ENCODE measurements at places on chromosomes 12 and 14.
A peak's percentile ranks its signal among the peaks of the same experiment; 100 is the strongest.

- no peaks in the 10 kb centered on the region for H3K27me3 ChIP-seq
- no peaks in the 10 kb centered on the region for H3K36me3 ChIP-seq
- H3K4me1 ChIP-seq = no peaks in the 10 kb centered on the region
- no peak overlapping the region for H3K27ac ChIP-seq
- H3K4me3 ChIP-seq = no peak overlapping the region
These were observed 36.5 kb downstream of the GYS2 start for GRCh38 chr12:21568115-21568514.

- H3K4me3 ChIP-seq = no peak overlapping the region
- no peaks in the 10 kb centered on the region for H3K27me3 ChIP-seq
- H3K27ac ChIP-seq = no peak overlapping the region
- no peaks in the 10 kb centered on the region for H3K36me3 ChIP-seq
These were observed 98.0 kb downstream of the KCNH5 start for GRCh38 chr14:62947301-62947700.

DNA sequence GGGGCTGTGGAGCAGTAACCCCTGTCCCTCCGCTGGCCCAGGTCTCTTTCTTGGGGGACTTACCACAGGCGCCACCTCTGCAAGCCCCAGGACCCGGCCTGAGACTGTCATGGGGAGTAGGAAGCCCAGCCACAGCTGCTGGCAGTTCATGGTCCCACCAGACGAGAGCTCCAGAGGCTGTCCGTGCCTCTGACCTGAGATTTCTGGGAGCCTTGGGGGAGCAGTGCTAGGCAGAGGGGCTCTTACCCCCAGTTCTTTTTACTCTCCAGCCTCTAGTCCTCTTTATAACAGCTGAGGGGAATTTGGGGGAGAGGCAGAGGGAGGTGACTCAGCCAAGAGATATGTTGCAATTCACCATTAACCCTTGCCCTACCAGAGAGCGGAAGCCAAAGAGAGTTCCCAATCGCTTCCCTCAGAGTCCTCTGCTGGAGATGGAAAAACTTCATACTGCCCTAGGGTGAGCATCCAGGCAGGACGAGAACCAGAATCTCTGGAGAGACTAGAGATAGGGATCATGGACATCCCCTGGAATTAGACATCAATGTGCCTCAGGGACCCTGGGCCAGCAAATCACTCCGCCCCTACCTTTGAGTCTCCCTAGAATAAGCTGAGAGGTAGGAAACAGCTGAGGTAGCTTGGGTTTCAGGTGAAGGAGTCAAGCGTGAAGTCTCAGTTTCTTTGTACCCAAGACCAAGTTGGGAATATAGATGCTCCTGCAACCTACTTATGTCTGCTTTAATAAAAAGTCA, at the start of gene MMP19:
Gene MMP19, minus strand, starts transcription at position 256 of the 749 bp plus-strand sequence. Its CDS starts 106 bp downstream, at position 150.
- DNase-seq = no peak
- no peak within 1 kb of the TSS for H3K27ac ChIP-seq
- no peaks in the 10 kb centered on the region for H3K4me1 ChIP-seq

GRCh38 chr12:117863002-117863709, 105.6 kb downstream of the KSR2 start:
- H3K4me3 ChIP-seq = no peak overlapping the region
- no peaks in the 10 kb centered on the region for H3K36me3 ChIP-seq
- no peaks in the 10 kb centered on the region for H3K27me3 ChIP-seq
- no peak overlapping the region for H3K27ac ChIP-seq
- no peaks in the 10 kb centered on the region for H3K4me1 ChIP-seq

DNA sequence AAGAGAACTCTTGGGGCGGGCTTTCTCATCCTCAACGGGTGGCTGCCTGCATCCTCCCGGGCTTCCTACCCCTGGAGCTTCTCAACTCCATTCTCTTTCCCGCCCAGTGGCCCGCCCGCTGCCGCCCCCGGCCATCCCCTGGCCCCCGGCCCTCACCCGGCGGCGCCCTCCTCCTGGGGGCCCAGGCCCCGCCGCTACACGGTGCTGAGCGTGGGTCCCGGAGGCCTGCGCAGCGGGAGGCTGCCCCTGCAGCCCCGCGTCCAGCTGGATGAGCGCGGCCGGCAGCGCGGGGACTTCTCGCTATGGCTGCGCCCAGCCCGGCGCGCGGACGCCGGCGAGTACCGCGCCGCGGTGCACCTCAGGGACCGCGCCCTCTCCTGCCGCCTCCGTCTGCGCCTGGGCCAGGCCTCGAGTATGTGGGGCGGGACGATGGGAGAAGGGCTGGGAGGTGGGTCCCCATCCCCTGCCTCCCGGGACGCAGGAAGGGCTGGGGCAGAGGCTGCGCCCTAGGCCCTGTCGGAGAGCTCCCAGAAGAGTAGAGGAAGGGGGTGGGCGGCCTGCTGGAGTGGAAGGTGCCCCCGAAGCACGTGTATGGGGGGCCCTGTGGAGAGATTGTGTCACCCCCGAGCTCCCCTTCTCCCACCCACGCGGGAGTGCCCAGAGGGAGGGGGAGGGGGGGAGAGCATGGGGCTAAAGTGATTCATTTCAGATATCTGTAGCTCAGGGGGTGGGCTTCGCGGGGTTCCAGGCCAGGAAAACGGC, 1.5 kb downstream of the LAG3 start:
- H3K27ac ChIP-seq = no peak overlapping the region
- H3K4me3 ChIP-seq = no peak overlapping the region
- H3K27me3 ChIP-seq = no peaks in the 10 kb centered on the region
- DNase-seq = no peak
- peaks cover 26% of the 10 kb centered on the region for H3K4me1 ChIP-seq
- H3K36me3 ChIP-seq = no peaks in the 10 kb centered on the region

DNA sequence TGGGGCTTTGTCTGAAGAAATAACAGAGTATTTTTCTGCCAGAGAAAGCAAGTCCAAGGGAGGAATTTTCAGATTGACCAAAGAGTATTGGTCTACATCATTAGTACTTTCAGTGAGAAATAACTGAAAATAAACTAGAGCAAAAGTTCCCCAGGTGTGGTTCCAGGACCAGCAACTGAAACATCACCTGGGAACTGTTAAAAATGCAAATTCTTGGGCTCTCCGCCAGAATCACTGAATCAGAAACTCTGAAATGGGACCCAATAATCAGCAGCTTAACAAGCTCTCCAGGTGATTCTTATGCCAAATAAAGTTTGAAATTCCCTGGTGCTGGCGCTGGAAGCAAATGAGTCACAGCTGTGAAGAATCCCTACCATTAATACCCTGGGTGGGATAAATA, 52.1 kb downstream of the EIF2S3B start:
- no peaks in the 10 kb centered on the region for H3K36me3 ChIP-seq
- no peaks in the 10 kb centered on the region for H3K4me1 ChIP-seq
- no peak for DNase-seq
- H3K4me3 ChIP-seq = no peak overlapping the region
- no peaks in the 10 kb centered on the region for H3K27me3 ChIP-seq

DNA sequence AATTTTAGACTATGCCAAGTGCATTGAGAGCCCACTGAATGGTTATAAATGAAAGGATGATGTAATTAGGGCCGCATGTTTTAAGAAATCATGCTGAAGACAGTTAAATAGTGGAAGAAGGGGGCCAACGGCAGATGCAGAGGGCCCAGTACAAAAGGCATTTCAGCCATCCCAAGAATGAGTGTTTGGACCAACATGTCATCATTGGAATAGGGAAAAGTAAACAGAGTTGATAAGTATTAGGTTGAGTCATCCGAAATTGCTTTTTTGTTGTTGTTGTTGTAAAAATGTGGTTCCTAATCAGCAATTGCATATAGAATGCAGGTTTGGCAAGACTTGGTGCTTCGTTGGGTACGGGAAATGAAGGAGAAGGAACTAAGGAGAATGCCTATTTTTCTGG, 29.5 kb downstream of the BMP4 start:
- H3K4me1 ChIP-seq = no peaks in the 10 kb centered on the region
- H3K36me3 ChIP-seq = no peaks in the 10 kb centered on the region
- no peak overlapping the region for H3K4me3 ChIP-seq
- no peak overlapping the region for H3K27ac ChIP-seq
- no peak for DNase-seq

DNA sequence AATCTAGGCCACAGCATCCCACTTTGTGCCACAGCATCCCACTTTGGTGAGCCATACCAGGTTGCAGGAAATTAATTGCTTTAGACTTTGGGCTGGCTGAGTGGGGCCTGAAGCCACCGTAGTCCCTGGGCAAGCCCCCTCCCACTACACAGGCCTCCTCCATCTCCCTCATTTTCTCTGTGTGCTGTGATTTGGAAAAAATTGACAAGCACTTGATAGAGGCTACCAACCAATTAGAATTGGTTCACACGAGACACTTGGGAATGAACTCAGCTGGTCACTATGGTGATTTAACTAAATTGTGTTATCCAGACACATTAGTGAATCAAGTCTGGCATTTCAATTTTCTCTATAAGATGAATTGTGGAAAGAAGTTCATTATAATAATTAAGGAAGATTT, 481.1 kb downstream of the DIO2 start:
- H3K4me3 ChIP-seq = no peak overlapping the region
- H3K27ac ChIP-seq = no peak overlapping the region
- no peaks in the 10 kb centered on the region for H3K27me3 ChIP-seq
- H3K36me3 ChIP-seq = no peaks in the 10 kb centered on the region
- DNase-seq = no peak

DNA sequence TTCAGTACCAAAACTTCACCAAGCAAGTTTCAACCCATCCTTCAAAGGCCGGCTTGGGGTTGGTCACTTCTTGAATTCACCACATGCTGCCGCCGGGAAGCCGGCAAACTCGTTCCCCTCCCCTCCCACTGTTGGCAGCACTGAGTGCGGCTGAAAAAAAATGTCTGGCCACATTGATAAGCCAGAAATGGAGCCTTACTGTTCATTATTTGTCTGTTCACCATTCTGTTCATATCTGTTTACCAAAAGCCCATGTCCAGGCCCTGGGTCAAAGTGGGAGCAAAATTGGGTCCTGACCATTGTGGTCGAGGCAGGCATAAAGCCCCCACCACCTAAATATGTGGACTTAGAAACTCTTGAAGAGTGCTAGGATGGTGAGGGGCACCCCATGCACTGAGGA, 7.3 kb upstream of the HSP90AA1 start:
- no peak overlapping the region for H3K4me3 ChIP-seq
- H3K36me3 ChIP-seq = no peaks in the 10 kb centered on the region
- H3K27me3 ChIP-seq = no peaks in the 10 kb centered on the region
- no peak overlapping the region for H3K27ac ChIP-seq

- 0 out of 2 replicates have a peak, but pooled peaks cover 2% of the 10 kb centered on the region for H3K4me1 ChIP-seq
- no peak overlapping the region for H3K27ac ChIP-seq
- no peak overlapping the region for H3K4me3 ChIP-seq
- no peaks in the 10 kb centered on the region for H3K27me3 ChIP-seq
These were observed 31.3 kb upstream of the ATP2A2 start for GRCh38 chr12:110249716-110250225.

DNA sequence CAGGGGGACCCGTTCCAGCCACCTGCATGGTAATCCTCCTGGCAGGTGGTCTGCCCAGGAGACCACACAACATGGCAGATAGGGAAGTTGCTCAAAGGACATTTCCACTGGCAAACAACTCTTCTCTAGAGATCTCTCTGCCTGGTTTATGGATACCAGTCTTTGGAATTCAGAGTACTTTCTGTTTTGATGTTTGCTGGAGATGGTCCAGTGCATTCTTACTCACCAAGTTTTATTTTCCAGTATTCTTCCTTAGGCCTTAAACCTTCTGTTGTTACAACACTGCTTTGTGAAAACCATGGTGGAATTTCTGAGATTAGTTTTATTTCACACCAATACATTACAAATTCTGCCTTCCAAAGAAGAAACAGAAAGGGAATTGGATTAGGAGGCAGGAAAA, 428.3 kb downstream of the FUT8 start:
- no peak overlapping the region for H3K27ac ChIP-seq
- no peaks in the 10 kb centered on the region for H3K36me3 ChIP-seq
- H3K4me1 ChIP-seq = no peaks in the 10 kb centered on the region
- no peaks in the 10 kb centered on the region for H3K27me3 ChIP-seq

- no peak for DNase-seq
- H3K4me1 ChIP-seq = peaks cover 74% of the 10 kb centered on the region
- H3K27me3 ChIP-seq = no peaks in the 10 kb centered on the region
- H3K4me3 ChIP-seq = no peak overlapping the region
- peak overlapping the region; percentile 99 for H3K27ac ChIP-seq
- no peaks in the 10 kb centered on the region for H3K36me3 ChIP-seq
These were observed 91.6 kb downstream of the LRRC74A start for GRCh38 chr14:76917745-76918255.

GRCh38 chr12:64999148-64999425, 122.0 kb downstream of the WIF1 start:
- no peaks in the 10 kb centered on the region for H3K36me3 ChIP-seq
- H3K27me3 ChIP-seq = peaks cover 20% of the 10 kb centered on the region
- H3K27ac ChIP-seq = no peak overlapping the region
- no peak overlapping the region for H3K4me3 ChIP-seq
- H3K4me1 ChIP-seq = no peaks in the 10 kb centered on the region

DNA sequence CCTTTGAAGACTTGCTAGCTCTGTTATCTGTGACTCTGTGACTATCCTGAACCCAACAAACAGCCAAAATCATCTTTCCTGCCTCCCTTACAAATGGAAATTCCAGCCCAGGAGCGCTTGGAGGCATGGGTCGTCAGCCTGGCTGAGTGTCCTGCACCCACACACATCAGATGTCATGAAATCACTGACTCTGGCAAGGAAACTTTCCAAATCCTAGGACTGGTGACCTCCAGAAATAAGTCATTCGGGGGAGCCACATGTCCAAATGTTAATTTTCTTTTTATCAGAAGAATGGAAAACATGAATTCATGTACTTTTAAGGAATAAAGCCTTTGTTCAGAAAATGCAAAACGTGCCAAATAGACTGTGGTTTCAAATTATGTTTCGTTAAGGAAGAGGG, 96.3 kb upstream of the EVL start:
- no peak for DNase-seq
- H3K4me1 ChIP-seq = no peaks in the 10 kb centered on the region
- H3K27ac ChIP-seq = no peak overlapping the region
- H3K36me3 ChIP-seq = no peaks in the 10 kb centered on the region

DNA sequence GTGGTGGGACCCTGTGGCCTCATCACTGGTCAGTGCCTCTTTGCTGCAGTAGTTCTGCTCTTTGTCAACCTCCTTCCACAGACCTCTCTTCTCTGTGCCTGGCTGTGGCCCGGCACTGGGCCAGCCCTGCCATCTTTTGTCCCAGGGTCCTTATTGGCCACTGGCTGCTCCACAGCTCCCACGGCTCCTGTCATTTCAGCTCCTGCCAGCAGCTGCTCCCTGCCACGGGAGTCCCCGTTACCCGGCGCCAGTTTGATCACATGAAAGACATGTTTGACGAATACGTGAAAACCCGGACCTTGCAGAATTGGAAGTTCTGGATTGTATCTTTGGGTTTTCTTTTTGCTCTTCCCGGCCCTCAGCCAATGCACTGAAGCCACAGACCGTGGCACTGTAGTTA, 35.4 kb downstream of the IL31 start:
- no peaks in the 10 kb centered on the region for H3K4me1 ChIP-seq
- no peaks in the 10 kb centered on the region for H3K36me3 ChIP-seq
- H3K27me3 ChIP-seq = no peaks in the 10 kb centered on the region

- H3K27me3 ChIP-seq = no peaks in the 10 kb centered on the region
- 0 out of 2 replicates have a peak, but pooled peaks cover 9% of the 10 kb centered on the region for H3K4me1 ChIP-seq
- no peak for DNase-seq
- no peaks in the 10 kb centered on the region for H3K36me3 ChIP-seq
- no peak overlapping the region for H3K4me3 ChIP-seq
These were observed 22.1 kb upstream of the EIF4B start for GRCh38 chr12:52984136-52984535.
